Fibroblast of skin of left biceps (primary cell): ENCODE measurements at places on chromosomes 3 and 15.
A peak's percentile ranks its signal among the peaks of the same experiment; 100 is the strongest.

DNA sequence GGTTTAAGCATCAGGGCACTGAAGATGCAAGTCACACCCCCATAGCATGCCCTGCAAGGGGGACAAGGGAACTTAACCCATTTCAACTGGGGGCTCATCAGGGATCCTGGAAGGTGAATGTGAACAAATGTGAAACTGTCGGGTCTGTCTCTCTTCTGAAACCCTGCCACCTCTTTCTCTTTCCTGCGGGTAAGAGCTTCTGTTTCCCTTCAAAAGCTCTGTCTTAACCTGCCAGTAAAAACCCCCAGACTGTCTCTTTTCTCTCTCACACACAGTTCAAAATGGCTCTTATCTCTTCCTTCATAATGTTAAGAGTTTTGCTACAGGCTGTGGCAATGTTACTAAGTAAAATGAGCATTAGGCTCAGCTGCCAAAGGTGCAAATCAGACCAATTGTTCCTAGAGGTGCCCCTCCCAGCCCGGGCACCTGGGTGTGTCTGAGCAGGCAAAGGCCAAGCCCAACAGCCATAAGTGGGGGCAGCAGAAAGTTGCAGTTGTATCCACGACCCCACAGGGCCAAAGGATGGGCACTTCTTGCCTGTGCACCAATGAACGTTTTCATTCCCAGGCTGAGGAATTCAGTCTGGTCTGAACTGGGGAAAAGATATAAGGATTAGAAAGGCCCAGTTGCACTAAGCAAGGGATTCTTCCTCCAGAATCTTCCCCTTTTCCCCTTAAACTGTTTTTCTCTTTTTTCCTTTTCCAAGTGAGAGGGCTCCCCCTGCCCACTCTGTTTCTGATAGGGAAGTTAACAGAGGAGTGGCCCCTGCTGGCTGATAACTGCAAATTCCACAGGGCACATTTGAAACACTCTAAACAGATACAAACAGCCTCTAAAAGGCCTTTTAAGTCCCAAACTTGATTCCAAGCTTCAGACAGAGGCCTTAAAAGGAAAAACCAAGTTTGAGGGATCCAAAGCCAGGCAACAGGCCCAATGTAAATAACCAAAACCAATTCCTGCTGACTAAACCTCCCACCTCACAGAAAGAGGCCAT is 113.8 kb upstream of the EPHA6 start:
- DNase-seq, result no peak

GRCh38 chr3:98984024-98984423 is 82.5 kb upstream of the DCBLD2 start:
- DNase-seq, result no peak

DNA sequence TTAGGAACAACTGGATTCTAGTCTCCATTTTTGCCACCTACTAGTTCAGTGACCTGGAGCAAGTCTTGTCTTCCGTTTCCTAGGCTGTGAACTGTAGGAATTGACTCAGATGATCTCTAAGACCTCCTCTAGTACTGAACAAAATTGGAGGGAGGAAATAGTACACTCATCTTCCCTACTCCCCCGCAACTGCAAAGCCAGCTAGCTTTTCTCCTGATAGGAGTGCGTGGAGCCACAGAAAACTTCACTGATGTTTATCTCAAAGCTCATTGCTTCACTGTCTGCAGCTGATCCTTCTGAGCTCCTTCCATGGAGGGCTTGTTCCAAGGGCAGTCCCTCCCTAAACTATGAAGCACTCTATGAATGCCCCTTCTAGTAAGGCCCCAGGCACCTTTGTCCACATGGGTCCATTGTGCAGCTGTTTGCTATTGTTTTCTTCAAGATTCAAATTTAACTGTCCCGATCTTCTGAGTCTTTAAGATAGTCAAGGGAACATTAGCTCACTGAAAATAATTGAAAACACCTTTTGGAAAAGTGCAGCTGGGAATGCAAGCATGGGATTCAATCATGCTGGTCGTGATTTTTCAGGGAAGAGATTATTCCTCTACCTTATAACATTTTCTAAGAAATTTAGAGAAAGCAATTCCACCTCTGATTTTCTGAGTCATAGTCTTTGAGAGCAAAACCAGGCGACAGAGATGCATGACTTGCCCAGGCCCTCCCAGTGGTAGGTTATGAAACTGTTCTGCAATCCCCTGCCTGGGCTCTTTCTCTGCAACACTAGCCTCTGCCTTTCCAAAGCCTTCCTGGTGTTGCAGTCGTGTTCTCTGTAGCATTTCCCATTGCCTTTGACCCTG is 24.3 kb downstream of the FILIP1L start:
- DNase-seq, result no peak

- DNase-seq, result no peak
Measured at GRCh38 chr3:137110392-137110996, 152.7 kb downstream of the IL20RB start.

GRCh38 chr3:26273196-26273595 is 349.4 kb upstream of the LRRC3B start:
- DNase-seq, result no peak

DNA sequence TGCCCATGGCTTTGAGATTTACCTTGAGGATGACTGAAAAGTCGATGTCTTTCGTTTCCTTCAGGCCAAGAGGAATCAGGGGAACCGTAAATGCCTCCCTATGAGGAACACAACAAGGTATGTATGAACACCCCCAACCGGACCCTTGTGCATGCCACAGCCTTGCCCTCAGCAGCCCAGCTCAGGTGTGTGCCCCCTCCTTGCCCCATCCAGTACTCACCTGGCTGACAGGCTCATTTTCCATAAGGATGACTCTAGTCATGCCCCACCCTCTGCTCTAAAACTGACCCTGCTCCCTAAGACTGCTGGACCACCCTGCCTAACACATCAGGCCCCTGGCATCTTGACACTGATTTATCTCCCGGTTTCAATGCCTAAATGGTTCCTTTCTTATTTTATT is 270.0 kb downstream of the GOLGA6L6 start:
- no peak for DNase-seq

DNA sequence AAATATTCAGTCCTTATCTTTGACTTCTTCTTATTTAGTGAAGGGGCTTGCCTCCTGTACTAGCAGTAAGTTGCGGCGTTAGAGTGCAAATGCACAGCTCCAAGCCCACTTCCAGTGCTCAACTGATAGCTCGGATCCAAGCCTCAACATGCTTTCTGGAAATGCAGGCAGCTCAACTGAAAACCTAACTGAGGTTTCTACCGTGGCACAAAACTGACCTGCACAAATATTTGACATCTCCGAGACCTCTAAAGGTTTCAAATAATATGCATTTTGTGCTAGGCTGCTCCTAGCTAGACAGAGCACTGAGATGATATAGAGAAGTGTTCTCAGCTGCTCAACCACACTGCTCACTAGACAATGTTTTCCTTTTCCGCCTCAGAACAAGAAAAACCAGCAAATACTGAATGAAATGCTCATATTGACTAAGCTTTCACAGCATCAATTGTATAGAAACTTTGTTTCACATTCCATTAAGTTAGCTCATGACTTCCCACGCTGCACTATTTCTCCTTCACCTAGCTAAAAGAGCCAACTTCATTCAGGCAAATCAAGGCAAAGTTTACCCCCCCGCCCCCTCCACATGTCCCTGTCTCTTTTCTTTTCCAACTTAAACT is 822 bp downstream of the ZNF385D start:
- peak; percentile 32 for DNase-seq

GRCh38 chr3:126103121-126104027 is 19.4 kb upstream of the SLC41A3 start:
- DNase-seq, result no peak

GRCh38 chr3:184608209-184608608 is 46.6 kb downstream of the EPHB3 start:
- no peak for DNase-seq

GRCh38 chr3:39980781-39981180 is 171.4 kb downstream of the MYRIP start:
- DNase-seq, result no peak

DNA sequence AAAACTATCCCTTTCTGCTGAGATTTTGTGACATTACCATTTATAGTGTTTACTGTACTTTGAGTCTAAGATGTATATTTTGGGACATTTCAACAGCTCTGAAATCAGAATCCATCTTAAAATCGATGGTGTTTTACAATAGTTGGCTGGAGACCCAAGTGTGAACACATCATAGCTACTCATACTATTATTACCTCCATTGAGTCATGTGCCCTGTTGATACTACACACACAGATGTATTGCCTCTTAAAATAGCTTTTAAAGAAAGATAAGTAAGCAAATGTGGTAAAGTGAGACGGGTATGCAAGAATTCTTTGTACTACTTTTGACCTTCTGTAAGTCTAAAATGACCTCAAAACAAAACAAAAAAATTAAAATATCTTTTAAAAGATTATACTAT is 6.7 kb downstream of the LMOD3 start:
- DNase-seq, result no peak

- DNase-seq, result no peak
Measured at GRCh38 chr3:58697561-58697960, 31.0 kb upstream of the FAM3D start.

DNA sequence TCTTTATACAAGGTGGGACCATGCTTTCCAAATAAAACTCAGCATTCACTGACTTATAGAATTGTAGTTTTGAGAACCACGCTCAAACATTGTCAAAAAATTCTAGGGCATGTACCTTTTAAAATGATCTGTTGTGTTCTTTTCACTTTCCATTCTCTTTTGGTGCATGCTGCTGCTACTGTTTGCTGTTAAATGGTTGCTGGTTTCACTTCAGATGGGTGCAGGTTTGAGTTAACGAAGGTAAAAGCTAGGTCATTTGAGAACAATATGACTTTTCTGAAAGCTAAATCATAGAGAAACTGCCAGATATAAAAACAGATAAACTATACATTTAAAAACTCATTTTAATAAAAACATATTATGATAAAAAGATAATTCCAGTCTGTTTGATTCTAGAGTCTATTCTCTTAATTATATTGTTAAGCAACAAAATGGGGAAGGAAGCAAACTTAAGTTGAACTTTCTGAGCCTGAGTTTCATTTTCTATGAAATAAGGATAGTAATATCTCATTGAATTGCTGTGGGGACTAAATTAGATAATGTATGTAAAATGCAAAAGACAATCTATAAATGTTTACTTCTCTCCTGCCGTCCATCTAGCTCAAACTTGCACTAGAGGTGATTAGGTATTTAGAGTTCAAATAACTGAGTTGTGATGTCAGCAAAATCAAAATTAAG is 82.4 kb downstream of the OXSM start:
- DNase-seq, result no peak
